ENCODE measurements at places on chromosomes 16 and 17.
A peak's percentile ranks its signal among the peaks of the same experiment; 100 is the strongest.

DNA sequence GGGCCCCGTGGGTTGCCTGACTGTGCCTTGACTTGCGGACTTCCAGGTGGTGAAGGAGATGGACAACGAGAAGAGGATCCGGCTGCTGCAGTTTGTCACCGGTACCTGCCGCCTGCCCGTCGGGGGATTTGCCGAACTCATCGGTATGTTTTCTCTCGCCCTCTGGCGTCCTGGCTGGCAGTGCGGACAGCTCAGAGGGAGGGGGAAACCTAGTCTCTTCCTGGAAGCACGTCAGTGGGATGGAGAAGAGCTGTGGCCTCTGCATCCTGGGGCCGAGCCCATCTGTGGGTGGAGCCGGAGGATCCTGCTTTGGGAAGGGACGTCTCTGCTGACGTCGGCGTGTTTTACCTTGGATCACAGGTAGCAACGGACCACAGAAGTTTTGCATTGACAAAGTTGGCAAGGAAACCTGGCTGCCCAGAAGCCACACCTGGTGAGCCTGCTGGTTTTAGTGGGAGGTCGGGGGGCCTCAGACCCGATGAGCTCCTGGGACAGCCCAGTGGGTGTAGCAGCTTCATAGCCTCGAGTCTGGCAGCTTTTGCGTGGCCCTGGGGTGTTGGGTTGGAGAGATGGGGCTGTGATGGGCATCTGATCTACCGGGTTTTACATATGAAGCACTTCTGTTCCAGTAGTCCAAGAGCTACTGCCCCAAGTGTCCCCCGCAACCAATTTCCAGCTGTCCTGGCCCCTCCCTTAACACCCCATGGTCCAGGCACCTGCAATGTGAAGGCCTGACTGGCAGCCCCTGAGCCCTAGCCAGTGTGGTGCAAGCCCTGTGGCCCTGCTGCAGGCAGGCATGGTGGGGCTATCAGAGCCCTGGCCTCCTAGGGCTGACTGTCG, 11.9 kb upstream of the CLEC18A start:
- DNase-seq: no peak

DNA sequence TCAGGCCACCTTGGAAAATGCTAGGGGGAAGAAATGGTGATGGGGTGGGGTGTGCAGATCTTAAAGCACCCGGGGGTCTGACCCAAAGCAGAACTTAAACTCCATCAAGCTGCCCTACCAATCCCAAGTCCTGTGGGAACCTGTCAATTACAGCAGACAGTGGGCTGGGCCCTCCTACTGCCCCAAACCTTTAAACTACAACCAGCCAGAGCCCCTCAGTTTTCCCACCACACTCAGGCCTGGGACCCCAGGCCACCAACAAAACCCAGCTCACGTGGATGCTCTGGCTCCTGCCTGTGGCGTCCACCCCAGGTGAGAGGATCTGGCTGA, 2.7 kb downstream of the MYO18A start:
- DNase-seq: no peak

- DNase-seq: no peak
Observed at GRCh38 chr16:54806378-54806777, 124.3 kb upstream of the IRX5 start.

DNA sequence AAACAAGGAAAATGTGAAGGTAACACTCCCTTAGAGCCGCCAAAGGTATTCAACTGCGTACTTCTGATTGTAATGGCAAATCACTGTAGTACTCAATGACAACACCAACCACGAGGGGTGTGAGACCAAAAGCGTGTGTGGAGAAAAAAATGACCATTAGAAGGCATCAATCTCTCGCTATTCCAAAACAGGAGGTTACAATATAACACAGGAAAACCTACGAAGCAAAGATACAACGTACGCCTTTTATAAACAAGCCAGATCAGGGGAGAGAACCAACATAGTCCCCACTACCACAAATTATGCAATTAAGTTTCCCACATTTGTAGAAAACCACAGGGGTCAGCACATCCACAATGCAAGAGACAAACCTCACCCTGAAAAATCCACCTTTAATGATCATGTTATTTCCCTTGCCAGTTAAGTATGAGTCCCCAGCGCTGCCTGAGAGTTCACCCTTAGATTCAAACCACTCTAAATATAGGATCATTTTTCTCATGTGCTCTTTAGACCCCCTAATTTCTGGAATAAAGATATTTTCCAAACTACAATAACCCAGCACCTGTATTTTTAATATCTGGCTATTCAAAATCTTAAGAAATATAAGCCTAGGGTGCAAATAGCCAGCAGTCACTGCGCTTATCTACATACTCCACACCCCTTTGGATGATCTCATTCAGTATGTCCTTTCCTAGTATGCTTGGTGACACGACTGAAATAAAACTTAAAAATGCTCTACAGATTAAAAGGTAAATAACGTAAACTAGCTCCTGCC, 12.4 kb downstream of the TEX14 start:
- DNase-seq: peak; percentile 39

- peak; percentile 27 for DNase-seq
Observed at GRCh38 chr17:49557312-49558024, 18.2 kb upstream of the NXPH3 start.

- no peak for DNase-seq
Observed at GRCh38 chr17:32116937-32117336, 25.4 kb upstream of the RHOT1 start.

GRCh38 chr17:42163696-42164407, 9.1 kb upstream of the RAB5C start:
- DNase-seq: no peak

- no peak for DNase-seq
Observed at GRCh38 chr16:75289189-75289588, 37.8 kb upstream of the BCAR1 start.

DNA sequence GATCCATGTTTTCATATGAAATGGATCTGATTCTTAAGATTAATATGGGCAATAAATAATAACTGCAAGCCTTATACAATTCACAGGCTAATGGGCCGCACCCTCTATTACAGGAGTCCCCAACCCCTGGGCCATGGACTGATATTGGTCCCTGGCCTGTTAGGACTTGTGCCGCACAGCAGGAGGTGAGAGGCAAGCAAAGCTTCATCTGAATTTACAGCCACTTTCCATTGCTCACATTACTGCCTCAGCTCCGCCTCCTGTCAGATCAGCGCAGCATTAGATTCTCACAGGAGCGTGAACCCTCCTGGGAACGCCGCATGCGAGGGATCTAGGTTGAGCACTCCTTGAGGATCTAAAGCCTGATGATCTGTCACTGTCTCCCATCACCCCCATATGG, 26.8 kb downstream of the METTL16 start:
- no peak for DNase-seq

DNA sequence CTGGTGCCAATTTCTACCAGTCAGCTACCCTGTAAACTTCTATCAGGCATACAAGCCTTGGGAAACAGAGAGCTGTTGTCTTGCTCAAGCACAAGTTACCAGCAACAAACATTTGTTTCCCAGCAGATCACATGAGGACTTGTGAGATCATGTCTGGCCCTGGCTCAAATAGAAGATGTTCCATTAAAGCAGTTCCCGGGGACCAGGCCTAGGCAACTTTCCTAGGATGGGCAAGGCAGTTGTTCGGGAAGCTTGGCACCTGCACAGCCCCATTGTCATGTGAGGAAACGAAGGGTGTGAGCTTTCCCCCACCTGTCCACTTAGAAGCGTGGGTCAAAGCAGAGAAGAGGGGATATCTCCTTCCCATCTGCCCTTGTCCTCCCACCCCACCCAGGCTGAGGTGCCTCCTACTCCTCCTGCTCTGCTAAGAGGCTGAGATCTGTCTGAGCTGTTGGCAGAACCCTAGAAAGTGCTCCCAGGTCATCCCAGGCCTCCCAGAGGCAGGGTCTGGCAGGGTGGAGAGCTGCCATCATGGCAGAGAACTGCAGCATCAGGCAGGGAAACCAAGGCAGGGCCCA, 11.2 kb upstream of the SLC47A2 start:
- DNase-seq: no peak

DNA sequence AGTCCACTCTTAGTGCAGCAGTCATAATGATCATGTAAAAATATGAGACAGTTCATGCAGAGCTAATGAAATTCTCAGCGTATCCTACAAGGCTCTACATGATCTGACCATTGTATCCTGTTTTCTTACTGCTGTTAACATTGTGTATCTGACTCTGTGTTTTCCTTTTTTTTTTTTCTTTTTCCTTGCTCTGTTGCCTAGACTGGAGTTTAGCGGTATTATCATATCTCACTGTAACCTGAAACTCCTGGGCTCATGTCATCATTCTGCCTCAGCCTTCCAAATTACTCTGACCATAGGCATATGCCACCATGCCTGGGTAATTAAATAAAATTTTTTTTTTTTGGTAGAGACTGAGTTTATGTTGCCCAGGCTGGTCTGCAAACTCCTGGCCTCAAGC, 12.1 kb downstream of the DUS2 start:
- DNase-seq: no peak

DNA sequence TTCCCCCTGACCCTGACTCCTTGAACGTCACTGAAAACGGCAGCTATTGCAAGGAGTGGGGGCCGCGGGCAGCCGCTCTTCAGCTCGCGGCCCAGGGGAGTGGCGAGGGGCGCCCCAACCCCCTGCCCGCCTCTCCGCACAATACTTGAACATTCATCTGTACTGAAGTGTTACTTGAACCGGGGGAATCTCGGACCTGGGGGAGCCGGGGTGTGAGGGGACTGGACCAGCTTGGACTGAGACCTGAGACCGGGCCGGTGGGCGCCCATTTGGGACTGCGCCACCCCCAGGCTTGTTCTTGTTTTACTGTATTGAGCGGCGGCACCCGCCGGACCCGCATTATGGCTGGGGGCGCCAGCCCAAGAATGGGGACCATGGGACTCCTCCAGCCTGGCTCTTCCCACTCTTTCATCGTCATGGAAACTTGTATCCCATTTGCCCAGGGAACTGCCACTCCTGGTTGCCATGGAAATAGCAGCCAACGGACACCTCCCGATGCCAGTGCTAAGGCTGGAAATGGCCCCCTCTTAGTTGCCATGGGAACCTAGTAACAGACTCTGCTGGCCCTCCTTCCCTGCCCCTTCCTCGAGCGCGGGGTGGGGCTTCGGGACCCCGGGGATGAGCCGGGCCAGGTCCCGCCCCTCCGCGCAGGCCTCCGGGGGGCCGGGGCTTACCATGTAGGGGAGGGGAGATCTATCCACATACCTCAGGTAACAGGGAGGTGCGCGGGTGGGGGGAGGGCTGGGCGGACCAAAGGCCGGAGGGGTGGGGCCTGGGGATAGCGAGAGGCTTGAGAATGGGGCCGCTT, 805 bp upstream of the ORAI3 start:
- peak; percentile 96 for DNase-seq

DNA sequence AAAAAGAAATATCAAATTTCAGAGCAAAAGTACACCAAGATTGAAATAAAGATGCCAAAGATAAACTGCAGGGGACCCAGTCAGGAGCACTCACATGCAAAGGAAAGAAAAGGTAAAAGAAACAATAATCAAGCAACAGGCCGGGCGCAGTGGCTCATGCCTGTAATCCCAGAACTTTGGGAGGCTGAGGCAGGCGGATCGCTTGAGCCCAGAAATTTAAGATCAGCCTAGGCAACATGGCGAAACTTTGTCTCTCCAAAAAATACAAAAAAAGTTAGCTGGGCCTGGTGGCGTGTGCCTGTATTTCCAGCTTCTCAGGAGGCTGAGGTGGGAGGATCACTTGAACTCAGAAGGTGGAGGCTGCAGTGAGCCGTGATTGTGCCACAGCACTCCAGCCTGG, 107.6 kb upstream of the SMURF2 start:
- no peak for DNase-seq

DNA sequence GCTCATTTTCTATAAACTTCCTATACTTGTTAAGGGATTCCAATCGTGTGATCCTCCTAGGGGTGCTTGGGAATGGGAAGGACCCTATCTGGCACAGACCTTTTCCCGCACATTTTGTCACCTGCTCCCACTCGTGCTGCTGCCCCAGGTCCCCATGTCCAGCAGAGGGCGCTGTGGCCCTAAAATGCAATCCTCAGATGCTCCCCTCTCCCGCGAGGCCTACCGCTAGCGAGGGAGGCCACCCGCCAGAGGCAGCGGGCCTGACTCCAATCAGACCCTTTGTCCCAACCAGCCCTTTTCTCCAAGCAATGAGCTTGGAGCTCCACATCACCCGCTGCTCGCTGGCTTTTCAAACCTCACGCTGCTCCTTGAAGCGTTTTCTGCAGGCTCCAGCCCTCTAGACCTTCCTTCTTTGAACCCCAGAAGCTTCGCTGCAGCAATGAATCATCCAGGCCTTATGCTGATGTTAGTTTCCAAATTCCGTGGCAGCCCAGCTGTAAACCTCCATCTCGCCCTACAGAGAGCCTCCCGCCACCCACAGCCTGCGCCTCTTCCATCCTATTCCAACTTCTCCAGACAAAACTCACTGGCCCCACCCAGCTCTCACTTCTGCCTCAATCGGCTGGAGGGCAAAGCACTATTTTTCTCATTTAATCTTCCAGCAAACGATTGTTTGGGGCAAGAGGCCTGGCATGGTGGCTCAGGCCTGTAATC, 23.6 kb upstream of the FZD2 start:
- DNase-seq: peak; percentile 93

DNA sequence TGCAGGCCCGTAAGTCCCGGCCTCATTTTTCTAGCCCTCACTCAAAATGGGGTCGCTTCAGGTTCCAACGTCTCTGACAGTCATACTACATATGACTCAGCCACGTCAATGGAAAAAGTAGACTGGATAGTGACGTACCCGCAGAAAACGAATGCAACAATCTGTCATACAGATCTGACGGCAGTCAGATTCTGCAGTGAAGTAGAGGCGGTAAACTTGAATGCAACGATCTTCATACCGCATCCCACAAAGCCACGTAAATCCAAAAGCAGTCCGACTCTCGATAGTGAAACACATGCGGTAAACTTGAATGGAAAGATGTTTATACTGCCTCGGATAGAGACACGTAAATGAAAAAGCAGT, 38.4 kb upstream of the ARL4D start:
- DNase-seq: peak; percentile 87

DNA sequence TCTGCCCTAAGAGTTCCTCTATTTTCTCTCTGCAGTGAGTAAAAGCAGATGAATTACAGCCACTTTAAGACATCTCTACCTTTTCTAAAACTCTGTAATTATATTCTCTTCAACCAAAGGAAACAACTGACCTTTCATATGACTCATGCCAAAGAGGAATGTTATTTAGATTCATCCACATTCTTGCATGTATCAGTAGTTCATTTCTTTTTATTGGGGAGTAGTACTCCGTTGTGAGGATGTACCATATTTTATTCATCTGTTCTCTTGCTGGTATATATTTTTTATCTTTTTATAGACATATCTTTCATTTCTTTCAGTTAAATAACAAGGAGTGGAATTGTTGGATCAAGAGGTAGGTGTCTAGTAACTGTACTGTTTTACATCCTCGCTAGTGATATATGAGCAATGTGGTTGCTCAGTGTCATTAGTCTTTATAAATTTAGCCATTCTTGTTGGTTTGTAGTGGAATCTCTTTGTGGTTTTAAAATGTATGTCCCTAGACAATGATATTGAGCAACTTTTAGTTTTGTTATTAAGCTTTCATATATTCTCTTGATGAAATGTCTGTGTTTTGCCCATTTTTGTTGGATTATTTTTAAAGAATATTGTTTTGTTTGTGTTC, 7.8 kb upstream of the MYH8 start:
- peak; percentile 76 for DNase-seq

- DNase-seq: no peak
Observed at GRCh38 chr16:8087146-8087545, 503.2 kb downstream of the TMEM114 start.
